G401 (cell line): ENCODE measurements at places on chromosomes 11 and 22. TPM values are rescaled to one million over a fixed set of nuclear protein-coding genes. Genes with fewer than 3 reads are reported as not detected.
A peak's percentile ranks its signal among the peaks of the same experiment; 100 is the strongest.

SEZ6L gene
- total RNA-seq: not detected in 2 replicates

GDPD4 gene
- not detected in 2 replicates for total RNA-seq

GGTLC2 gene
- total RNA-seq: not detected in 2 replicates

TRIM22 gene
- 1.3 and 1.7 TPM in 2 replicates for total RNA-seq

DNA sequence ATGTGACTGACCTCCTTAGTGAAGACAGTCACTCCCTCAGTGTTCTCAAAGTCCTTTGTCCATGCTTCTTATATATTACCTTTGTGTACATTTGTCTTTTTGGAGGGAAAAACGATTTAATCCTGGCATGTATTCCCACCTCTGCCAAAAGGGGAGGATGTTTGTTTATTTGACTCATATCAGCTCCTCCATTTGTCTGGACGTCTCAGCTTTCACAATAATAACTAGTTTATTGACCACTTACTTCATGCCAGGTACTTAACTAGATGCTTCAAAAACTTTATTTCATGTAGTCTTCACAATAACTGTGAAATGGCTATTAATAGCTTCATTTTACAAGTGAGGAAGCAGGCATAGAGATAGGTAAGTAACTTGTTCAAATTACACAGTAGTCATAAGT lies 5.3 kb downstream of the TBCEL start:
- DNase-seq: no peak

- DNase-seq: no peak
These were observed 91.7 kb downstream of the CHST1 start for GRCh38 chr11:45573728-45574127.

DNA sequence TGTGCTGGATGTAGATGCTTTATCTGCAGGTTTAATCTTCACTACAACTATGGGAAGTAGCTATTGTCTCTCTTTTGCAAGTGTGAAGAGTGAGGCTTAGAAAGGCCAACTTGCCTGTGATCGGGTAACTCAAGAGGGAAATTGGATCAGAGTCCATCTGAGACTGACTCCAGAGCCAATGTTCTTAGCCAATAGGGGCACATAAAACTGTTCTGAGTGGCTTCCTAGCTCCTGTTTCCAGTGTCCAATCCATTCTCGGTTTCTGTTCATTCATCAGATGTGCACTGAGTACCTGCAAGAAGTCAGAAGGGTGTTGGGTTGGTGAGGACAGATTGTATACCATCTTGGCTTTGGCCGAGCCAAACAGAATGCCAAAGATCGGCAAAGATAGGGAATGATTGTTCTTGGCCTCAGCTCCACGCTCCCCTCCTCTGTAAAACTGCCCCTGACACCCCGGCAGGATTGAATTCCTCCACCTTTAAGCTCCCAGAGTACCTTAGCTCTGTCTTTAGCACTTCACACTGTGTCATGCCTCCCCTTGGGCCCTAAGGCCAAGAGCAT lies 100.0 kb downstream of the PTPRJ start:
- DNase-seq: peak; percentile 52

- DNase-seq: no peak
These were observed 348.4 kb upstream of the NARS2 start for GRCh38 chr11:78922859-78923625.

GRCh38 chr11:132050049-132050448 lies 679.6 kb downstream of the NTM start:
- DNase-seq: no peak
